ENCODE measurements at places on chromosomes 1 and 21. TPM values are rescaled to one million over a fixed set of nuclear protein-coding genes. Genes with fewer than 3 reads are reported as not detected.

- H3K36me3 ChIP-seq, result no peaks in the 10 kb centered on the region
- H3K27ac ChIP-seq, result no peak overlapping the region
- no peak for DNase-seq
- H3K4me3 ChIP-seq, result no peak overlapping the region
Observed at GRCh38 chr1:48540587-48540986, 68.6 kb upstream of the SPATA6 start.

DNA sequence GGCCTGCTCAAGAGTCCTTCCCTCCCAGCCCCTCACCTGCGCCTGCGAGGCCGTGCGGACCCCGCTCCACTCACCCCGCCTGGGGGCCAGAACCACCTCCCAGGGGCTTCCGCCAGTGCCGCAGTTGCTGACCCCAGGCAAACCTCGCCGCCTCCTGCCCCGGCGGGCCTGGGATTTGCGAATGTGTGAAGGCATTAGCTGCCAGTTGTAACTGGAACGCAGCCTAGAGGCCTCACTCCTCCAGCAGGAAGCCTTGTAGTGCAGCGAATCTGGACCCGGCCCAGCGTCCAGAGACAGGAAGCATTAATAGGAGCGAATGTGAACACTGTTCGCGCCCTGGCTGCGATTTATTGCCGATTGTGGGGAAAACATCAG lies 140.9 kb upstream of the ARHGEF16 start:
- H3K36me3 ChIP-seq, result no peaks in the 10 kb centered on the region
- H3K4me3 ChIP-seq, result no peak overlapping the region
- no peak for DNase-seq
- no peak overlapping the region for H3K27ac ChIP-seq
- peaks cover 6% of the 10 kb centered on the region for H3K27me3 ChIP-seq

ZNF593OS gene
- total RNA-seq, result not detected

GRCh38 chr1:40914927-40915569 lies 52.9 kb upstream of the CITED4 start:
- DNase-seq, result no peak
- no peak overlapping the region for H3K4me3 ChIP-seq
- H3K4me1 ChIP-seq, result no peaks in the 10 kb centered on the region
- no peaks in the 10 kb centered on the region for H3K27me3 ChIP-seq
- no peaks in the 10 kb centered on the region for H3K36me3 ChIP-seq

FCN3 gene
- not detected for total RNA-seq

GRCh38 chr1:236471653-236472052 lies 52.1 kb upstream of the LGALS8 start:
- H3K27me3 ChIP-seq, result no peaks in the 10 kb centered on the region
- H3K27ac ChIP-seq, result no peak overlapping the region
- H3K4me3 ChIP-seq, result no peak overlapping the region
- no peaks in the 10 kb centered on the region for H3K4me1 ChIP-seq

DHRS3 gene
- total RNA-seq, result 117 TPM

DNA sequence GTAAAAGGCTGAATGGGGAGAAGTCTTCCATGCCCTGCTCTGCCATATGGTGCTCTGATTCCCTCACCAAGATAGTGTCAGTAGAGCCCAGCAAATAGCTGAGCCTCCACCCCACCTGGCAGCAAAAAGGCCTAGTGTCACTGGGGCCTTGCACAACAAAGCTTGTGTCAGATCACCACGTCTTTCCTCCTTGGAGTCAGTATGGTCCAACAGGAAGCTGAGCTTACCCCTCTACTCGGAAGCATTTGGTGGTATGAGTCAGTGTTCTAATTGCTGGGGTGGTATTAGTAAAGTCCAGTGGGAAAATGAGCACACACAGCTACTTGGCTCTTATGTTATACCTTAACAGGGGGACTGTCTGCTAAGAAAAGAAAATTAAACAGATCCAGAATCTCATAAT lies 18.7 kb upstream of the RRP15 start:
- H3K4me1 ChIP-seq, result no peaks in the 10 kb centered on the region
- no peaks in the 10 kb centered on the region for H3K36me3 ChIP-seq
- DNase-seq, result no peak
- H3K4me3 ChIP-seq, result no peak overlapping the region
- H3K27ac ChIP-seq, result no peak overlapping the region

- no peak overlapping the region for H3K27ac ChIP-seq
- no peak for DNase-seq
- no peak overlapping the region for H3K4me3 ChIP-seq
- no peaks in the 10 kb centered on the region for H3K4me1 ChIP-seq
Observed at GRCh38 chr1:36761113-36761512, 273.2 kb downstream of the GRIK3 start.

DNA sequence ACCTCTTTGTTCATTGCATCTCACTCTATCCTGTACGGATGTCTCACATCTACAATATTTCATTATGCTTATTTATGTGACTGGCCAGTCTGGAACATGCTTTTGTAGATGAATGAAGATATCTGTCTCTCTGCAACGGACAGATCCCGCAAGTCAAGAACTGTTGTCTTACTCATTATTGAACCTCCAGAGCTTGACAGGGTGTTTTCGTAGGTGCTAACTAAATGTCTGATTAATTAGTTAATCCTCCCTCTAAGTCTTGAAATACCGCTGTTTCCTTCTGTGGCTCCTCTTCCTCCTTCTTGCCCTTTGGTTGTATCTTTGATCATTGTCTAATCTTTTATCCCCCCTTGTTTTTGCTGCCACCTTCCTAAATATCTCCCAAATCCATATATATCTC lies 3.2 kb upstream of the C1orf162 start:
- DNase-seq, result no peak
- H3K4me3 ChIP-seq, result peak overlapping the region; percentile 55
- H3K27me3 ChIP-seq, result no peaks in the 10 kb centered on the region
- peaks cover 56% of the 10 kb centered on the region for H3K4me1 ChIP-seq

DNA sequence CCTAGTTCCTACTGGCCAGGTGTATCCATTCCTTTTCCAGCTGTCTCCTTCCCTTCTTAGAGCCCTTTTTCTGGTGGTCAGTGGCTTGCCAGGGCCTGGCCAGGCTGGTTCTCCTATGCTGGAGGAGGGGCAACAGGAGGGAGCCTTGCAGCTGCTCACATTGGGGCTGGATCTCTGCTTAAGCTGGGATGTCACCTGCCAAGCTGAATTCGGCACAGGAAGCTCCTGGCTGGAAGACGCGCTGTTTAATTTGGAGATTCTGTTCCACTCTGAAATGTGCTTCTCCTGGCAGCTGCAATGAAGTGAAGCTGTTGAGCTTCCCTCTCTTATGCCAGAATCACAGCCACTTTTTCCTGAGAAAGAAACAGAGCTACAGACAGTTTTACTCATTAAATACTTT lies 56.0 kb upstream of the POU3F1 start:
- no peak for DNase-seq
- no peaks in the 10 kb centered on the region for H3K27me3 ChIP-seq
- no peaks in the 10 kb centered on the region for H3K4me1 ChIP-seq
- no peaks in the 10 kb centered on the region for H3K36me3 ChIP-seq
- H3K27ac ChIP-seq, result no peak overlapping the region
- H3K4me3 ChIP-seq, result no peak overlapping the region

TMPRSS3 gene
- total RNA-seq, result 20.4 TPM

DNA sequence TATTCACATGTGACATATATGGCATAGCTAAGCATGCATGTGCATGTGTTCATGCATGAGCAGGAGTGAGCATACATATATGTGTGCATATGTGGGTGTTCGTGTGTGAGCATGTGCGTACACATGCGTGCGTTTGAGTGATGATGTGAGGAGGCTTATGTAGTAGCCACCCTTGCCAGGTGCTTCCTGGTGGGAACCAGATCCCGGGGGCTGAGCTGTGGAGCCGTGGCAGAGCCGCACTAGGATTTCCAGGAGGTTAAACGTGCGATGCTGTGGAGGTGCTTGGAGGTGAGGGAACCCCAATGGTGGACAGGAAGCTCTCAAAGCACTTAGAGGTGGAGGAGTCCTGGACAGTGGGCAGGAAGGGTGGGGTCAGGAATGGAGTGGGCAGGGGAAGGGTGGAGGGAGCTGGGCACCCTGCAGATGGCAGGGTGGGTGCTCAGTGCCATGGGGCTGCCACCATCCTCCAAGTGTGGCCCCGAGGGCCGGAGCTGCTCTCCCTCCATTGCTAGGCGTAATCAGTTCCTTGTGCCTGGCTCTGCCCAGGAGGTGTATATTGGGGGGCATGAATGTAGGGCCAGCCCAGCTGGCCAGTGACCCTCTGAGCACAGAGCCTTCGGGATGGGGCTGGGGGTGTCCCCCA lies 48.5 kb downstream of the COL18A1 start:
- no peaks in the 10 kb centered on the region for H3K36me3 ChIP-seq
- H3K4me3 ChIP-seq, result no peak overlapping the region
- no peaks in the 10 kb centered on the region for H3K4me1 ChIP-seq

DNA sequence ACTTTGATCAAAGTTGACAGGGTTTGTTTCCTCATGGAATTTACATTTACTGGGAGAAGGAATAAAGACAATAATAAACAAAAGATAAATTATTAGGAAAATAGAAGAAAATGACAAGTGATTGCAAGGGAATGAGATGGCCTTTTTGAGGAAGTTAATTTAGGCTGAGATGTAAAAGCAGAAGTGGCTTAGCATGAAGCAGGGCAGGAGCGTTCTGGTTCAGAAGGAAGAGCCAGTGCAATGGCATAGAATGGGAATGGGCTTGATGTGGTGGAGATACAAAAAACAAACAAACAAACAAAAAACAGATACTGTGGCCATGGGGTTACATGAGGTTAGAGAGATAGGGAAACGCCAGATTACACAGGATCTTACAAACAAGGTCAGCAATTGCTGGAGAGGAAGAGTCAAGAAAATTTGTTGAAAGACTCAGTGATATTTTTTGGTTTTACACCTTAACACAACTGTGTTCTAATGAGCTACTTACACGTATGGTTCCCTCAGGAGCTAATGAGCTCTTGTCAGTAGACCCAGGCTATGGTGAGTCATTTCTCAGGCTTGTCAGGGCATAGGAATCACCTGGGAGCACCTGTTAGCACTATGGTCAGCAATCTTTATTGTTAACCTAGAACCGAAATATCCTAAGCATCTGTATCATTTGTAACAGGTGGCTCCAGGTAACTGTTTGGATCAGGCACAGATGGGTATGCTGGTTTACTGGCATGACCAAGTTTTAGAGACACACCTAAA lies 8.7 kb upstream of the CADM3 start:
- H3K4me1 ChIP-seq, result no peaks in the 10 kb centered on the region
- no peak for DNase-seq
- H3K27ac ChIP-seq, result no peak overlapping the region
- no peaks in the 10 kb centered on the region for H3K36me3 ChIP-seq

GRCh38 chr1:110384581-110385321 lies 6.1 kb downstream of the SLC16A4 start:
- no peaks in the 10 kb centered on the region for H3K36me3 ChIP-seq
- H3K27ac ChIP-seq, result no peak overlapping the region
- no peaks in the 10 kb centered on the region for H3K27me3 ChIP-seq
- peaks cover 10% of the 10 kb centered on the region for H3K4me1 ChIP-seq

G0S2 gene
- 4.5 TPM for total RNA-seq
